ENCODE measurements at places on chromosomes 1 and 21.

- peak; percentile 78 for DNase-seq
Observed at GRCh38 chr1:243482141-243483022, 226.5 kb downstream of the SDCCAG8 start.

GRCh38 chr1:46554597-46555381 lies 3.3 kb upstream of the KNCN start:
- DNase-seq = no peak

DNA sequence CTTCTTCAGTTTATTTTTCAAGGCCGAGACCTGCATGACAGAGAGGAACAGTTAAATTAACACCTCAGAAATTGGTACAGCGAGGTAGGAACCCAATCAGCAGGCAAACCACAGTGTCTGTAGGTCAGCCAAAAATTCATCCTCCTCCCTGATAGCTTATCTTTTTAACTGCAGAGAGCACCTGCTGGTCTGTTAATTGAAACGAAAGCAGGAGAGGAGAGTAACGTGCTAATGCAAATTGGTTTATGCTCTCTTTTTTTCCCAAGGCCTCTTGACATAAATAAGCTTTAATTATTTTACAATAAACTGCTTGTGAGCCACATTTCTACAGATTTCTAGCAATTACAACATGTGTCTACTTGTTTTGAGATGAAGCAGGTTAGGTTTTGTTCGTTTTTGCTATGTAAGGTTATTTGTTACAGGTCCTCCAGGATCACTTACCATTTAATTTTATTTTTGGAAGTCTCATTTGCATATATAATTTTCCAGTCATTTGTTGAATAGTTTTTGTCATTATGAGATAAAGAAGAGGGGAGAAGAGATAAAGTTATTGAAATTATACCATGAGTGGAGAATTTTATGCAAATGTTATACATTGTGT lies 179.9 kb downstream of the DENND1B start:
- DNase-seq = peak; percentile 20

- DNase-seq = no peak
Observed at GRCh38 chr1:47587891-47588582, 150.2 kb downstream of the FOXD2 start.

DNA sequence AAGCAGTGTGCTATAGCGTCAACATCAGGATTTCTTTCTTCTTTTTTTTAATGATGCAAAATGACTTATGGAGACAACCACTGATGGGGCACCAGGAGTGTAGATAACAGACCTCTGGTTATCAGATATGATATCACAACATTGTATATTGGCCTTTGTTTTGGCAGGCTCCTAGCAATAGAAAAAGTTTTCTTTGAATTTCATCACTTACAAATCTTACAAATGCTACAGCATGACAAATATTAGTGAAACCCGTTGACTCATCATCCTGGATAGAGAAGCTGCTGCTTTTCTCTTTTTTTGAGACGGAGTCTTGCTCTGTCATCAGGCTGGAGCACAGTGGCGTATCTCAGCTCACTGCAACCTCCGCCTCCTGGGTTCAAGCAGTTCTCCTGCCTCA lies 92.9 kb downstream of the LTN1 start:
- DNase-seq = no peak

GRCh38 chr1:161531986-161532643 lies 7.8 kb downstream of the HSPA6 start:
- DNase-seq = peak; percentile 8

Data from GM23338 (cell line).